ENCODE measurements at places on chromosomes 12 and 14.
A peak's percentile ranks its signal among the peaks of the same experiment; 100 is the strongest.

- DNase-seq = peak; percentile 69
These were observed at the start of gene PAX9 for GRCh38 chr14:36661506-36662257. Gene PAX9, plus strand, starts transcription at chr14:36661860. Its CDS starts 230 bp downstream, at chr14:36662090.

GRCh38 chr14:35234012-35234805 lies 58.0 kb upstream of the PSMA6 start:
- no peak for DNase-seq

GRCh38 chr12:80877721-80878265 lies 59.9 kb downstream of the LIN7A start:
- DNase-seq = no peak

DNA sequence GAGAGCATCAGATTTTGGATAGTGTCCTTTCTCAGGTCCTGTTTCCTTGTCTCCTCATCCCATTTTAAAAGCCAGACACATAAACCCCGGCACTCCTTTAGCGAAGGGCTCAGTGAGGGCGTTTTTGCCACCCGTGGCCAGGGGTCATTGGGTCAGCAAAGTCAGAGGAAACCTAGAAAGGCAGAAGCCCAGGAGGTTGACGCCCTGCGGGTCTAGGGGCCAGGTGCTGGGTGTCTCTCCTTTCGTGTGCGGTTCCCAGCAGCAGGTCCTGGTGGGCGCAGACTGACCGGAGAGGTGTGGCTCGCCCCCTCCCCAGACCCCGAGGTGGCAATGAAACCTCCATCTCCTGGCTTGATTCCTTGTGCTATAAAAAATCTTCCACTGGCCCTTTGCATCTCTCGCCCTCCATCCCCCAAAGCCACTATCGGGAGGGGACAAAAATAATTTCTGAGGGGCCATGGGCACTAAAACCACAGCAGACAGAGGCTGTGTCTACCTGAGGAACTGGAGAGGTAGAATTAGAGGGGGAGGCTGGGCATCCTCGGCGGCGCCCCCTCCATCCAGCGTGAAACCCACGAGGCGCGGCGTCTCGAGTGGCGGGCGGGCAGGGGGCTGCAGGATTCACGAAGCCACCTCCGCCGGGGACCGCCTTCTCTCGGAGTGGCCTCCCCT lies 858 bp upstream of the FRMD6 start:
- no peak for DNase-seq

- DNase-seq = no peak
These were observed 59.5 kb downstream of the ITPR2 start for GRCh38 chr12:26773313-26774104.

DNA sequence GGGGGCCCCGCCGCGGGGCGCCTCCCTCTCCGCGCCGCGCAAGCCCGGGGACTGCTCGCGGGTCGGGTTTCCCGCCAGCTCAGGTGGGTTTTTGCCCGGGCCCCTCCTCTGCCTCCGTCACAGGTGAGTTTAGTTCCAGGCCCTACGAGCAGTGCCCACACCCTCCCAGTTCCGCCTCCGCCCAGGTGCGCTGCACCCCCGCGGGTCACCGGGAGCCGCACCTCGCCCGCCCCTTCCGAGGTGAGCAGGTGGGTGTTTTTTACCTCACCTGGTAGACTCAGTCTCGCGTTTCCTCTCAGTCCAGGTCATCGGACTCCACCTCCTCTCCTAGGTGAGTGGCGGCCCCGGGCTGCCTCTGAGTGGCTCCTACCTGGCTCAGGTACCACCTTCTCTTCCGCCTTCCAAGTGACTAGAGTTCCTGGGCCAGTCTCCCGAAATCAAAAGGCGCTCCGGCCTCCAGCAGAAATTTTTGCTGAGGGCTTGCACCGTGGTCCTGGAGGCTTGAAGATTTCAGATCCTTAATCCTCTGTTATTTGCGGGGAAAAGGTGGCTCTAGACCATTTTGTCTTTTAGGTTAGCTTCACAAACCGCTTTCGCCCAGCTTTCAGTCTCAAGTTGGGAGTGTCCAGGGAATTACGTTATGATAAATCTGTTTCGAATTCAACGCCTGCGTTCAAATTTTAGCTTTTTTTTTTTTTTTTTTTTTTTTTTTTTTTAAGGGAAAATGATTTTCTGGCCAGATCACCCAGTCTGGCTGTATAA lies at the start of gene TMEM30B:
TSS of gene TMEM30B (minus strand) at position 153 of the 762 bp plus-strand sequence. CDS start 191 bp downstream, outside the sequence.
- no peak for DNase-seq

- DNase-seq = no peak
These were observed 7.0 kb downstream of the GPX2 start for GRCh38 chr14:64935508-64935907.
